ENCODE measurements at places on chromosomes 5 and 9.

- no peak for DNase-seq
These were observed 146.2 kb upstream of the LHFPL2 start for GRCh38 chr5:78794693-78795215.

- DNase-seq, result no peak
These were observed 20.0 kb downstream of the MARCHF3 start for GRCh38 chr5:127010362-127010761.

- no peak for DNase-seq
These were observed 2.6 kb downstream of the ABL1 start for GRCh38 chr9:130837643-130838042.

DNA sequence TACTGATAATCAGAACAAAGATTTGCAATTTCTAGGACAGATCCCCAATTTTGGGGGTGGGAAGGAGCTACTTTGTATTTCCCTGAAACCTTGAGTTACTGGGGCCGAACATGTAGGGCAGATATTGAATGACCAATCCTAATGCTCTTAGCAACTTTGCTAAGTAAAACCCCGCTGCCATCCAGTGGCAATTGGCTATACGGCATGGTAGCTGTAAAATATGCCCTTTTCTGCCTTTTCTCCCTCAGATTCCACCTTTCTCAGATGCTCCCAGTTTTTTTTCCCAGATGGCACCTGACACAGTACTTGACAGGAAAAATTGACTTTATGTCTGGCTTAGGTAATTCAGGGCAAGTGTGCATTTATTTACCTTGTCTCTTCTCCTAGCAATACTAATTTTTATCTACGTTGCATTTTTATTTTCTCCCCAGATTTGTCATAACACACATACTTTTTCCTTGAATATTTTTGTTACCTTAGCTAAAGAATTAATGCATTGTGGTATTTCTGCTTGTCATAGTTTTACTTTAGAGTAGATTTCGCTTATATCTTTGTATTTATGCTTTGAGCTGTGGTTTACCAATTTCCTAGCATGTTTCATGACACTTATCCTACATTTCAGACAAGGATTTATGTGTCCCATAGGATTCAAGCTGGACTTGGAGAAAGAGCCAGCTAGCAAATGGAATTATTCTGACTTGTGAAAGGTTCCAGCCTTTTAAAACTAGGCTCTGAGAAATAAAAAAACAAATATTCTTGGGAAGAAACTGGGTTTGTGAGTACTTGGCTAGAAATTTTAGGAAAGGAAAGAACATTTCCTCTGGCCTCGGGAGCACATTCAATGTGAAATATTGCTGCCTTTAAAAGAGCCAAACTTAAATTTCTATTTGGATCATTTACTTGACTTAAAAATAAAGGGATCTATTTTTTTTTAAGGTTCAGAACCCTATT, 37.4 kb downstream of the PIK3R1 start:
- peak; percentile 25 for DNase-seq

DNA sequence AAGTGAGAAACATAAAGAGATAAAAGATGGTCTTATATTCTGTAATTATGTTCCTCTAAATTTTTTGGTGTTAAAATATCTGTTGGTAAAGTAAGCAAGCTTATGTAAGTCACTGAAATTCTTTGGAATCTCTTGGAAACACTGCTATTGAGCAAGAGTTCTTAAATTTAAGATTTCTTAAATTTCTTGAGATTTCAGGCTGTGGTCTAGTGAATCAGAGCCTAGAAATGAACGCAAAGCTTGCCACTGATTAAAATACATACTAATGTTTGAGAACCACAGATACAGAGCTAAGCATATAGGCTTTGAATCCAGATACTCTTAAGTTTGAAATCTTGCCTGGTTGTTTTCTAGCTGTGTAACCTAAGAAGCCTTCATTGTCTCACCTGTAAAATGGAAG, 133.4 kb downstream of the TRPM3 start:
- DNase-seq, result no peak

DNA sequence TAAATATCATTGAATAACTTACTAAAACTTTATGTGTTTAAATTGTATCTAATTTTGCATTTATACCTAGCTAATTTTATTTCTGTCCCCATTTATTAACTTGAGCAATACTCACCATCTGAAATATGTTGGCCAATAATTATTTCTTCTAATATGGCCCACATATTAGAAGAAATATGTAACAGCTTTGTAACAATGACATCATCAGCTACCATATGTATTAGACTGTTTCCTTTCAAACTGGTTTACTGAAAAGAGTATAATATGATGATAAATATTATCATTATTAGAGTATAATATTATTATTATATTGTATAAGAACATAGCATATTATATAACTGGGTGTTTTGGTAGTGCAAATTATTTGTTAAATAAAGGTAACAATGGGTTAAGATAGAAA, 220.5 kb downstream of the FBXL7 start:
- DNase-seq, result no peak

DNA sequence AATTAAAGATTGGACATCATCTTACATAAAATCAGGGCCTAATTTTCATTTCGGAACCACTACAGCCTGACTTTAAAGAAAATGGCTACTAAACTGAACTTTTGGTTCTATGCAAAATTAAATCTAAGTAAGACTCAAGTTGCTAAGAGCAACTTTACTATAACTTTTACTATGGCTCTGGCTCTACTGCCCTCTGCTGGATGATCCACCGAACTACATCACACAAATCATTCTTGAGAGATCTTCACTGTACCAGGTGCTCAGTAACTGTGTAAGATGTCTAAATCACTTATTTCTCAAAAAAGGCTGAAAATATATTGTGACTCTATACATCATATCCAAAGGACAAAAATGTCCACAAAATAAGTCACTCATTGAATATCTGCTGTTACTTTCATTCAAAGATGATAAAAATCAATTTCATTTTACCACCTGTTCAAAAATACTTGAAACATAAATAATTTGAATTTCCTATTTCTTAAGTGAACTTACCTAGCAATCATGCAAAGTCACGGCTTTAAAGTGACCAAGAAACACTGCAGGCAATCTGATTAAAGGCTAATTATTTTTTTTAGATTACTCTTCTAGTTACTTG, 13.5 kb downstream of the MOCS2 start:
- DNase-seq, result peak; percentile 43

- DNase-seq, result no peak
These were observed 31.9 kb upstream of the SPARC start for GRCh38 chr5:151718646-151719045.

GRCh38 chr5:67510204-67510603, 313.6 kb upstream of the CD180 start:
- no peak for DNase-seq

GRCh38 chr5:136174021-136174659, 18.8 kb downstream of the SMIM32 start:
- DNase-seq, result no peak

GRCh38 chr5:31122998-31123951, 70.2 kb upstream of the CDH6 start:
- DNase-seq, result no peak

GRCh38 chr5:64691291-64691690, 988 bp downstream of the SHISAL2B start:
- DNase-seq, result no peak

GRCh38 chr9:133257465-133257956, 17.5 kb downstream of the ABO start:
- no peak for DNase-seq

GRCh38 chr5:43190755-43191603, 1.0 kb upstream of the NIM1K start:
- no peak for DNase-seq

GRCh38 chr9:88724331-88724730, 189.4 kb downstream of the NXNL2 start:
- DNase-seq, result no peak

GRCh38 chr9:136854113-136854841, 2.1 kb downstream of the MAMDC4 start:
- no peak for DNase-seq

- DNase-seq, result no peak
These were observed 6.6 kb downstream of the DHX29 start for GRCh38 chr5:55300890-55301289.

DNA sequence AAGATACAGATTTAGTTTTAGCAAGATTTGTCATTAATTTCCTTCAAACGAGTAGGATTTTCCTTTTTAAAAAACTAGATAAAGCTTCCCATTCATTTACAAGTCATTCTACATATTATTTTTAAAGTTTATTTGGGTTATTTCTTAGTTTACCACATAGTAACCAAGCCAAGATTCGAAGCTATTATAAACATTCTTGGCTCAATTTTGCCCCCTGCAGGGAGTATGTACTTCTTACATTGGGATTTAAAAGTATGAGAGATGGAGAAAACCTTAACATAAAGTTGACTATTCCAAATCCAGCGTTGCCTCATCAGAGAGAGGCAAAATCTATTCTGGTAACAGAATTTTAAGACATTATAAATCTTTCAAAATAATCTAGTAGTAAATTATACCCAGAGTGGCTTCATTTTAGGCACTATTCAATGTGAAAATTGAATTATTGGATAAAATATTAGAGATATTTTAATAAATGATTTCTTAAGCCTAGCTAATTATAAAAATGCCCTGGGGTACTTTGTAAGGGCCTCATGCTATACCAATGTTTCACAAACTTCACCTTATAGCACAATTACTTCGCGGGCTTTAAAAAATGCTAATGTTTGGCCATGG, 39.1 kb downstream of the FBN2 start:
- no peak for DNase-seq

DNA sequence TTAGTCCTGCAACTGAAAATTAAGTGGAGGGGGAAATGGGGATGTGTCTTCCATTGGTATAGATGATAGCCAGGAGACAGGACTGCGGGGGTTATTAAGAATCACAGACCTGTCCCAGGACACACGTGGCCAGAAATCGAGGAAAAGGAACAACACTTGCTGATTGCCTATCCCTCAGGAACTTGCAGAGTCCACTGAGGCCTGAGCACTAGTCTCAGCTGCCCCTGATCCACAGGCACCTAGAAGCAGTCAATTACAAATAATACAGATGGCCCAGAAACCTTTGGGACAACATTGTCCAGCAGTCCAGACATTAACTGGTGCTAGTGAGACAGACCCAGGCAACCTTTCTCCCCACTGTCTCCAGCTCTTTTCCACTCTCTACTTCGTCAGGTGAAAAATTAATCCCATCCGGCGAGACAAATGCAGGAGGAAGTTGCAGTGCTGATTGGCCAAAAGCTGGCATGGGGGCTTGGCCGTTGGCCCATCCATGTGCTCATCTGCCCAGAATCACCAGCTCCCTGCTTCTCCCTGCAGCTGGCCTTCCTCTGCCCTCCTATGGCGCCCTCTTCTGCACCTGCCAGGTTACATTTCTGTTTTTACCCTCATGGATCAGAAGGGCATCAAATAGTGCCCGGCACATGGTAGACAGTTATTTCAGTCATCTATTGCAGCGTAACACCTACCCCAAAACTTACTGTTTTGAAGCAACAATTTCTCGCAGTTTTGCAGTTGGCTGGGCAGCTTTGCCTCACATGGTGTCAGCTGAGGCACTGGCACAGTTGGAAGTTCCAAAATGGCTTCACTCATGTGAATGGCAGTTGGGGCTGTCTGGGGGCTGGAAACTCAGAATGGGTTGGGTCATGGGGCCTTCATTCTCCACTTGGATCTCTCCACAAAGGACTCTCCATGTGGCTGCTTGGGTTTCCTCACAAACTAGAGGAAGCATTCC, 3.6 kb upstream of the B4GALT1 start:
- DNase-seq, result peak; percentile 36

- DNase-seq, result no peak
These were observed 128.3 kb upstream of the C9orf72 start for GRCh38 chr9:27701587-27701986.

DNA sequence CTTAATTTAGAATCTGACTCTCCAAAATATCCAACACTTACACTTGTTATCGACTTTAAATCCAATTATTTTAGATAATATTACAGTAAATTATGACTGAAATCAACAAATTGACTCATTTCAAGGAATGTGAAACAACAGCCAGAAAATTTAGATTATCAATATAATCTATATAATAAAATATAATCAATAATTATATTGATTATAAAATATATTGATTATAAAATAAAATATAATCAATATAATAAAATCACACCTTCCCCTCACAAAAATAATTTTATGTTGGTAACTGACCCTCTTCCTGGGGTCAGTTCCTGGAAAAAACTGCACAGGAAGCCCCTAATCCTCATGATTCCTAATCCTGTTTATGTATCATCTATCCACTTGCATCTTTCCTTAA, 91.1 kb downstream of the CEMIP2 start:
- DNase-seq, result no peak

DNA sequence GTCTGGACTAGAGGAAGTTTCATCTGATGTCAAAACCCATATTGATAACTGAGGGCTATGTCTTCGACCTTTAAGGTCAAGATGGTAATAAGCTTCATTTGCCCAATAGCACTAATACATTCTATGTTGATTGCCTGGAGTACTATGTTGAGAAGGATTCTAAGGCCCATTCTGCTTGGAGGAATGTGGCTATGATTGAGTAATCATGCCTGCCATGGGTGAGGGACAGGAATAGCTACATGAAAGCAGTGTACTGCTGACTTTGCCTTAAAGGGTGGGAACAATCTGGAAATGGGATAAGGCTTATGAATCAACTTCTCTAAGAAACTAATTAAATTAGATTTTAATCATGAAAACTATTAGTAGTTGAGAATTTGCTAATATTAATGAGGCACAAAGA, 13.6 kb downstream of the NNT start:
- no peak for DNase-seq

DNA sequence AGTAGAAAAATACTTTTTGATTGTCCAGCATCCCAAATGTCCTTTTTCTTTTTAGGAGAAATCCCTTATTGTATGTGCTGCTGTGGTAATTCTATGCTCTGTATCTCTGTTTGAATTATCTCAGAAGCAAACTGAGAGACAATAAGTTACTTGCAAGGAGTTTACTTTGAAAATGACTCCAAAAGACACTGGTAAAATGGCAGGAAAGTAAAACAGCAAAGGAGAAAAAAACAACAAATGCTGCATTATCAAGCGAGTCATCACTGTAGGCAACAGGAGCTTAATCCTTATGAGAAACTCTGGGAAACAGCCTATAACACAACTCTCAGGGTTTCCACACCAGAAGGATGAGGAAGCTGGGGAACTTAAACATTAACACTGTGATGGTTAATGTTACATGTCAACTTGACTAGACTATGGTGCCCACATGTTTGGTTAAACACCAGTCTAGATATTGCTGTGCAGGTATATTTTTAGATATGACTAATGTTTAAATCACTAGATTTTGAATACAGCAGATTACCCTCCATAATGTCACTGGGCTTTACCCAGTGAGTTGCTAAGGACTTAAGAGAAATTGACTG, 92.6 kb upstream of the GAS1 start:
- DNase-seq, result no peak

GRCh38 chr5:118965890-118966289, 22.5 kb downstream of the DTWD2 start:
- no peak for DNase-seq

- no peak for DNase-seq
These were observed 19.9 kb downstream of the ABITRAM start for GRCh38 chr9:108953983-108954574.

- no peak for DNase-seq
These were observed 46.8 kb downstream of the SLC1A3 start for GRCh38 chr5:36653044-36653705.

GRCh38 chr9:4704129-4704528, 24.8 kb downstream of the CDC37L1 start:
- no peak for DNase-seq

Measured in stimulated activated CD4-positive, alpha-beta T cell treated with anti-CD3 and anti-CD28 coated beads, Interleukin-1b, Interleukin-23, amount 100 ng/mL, for 24 hours (primary cell).